ENCODE measurements at places on chromosomes 6 and 20.
A peak's percentile ranks its signal among the peaks of the same experiment; 100 is the strongest.

GRCh38 chr20:8447262-8448120, 315.4 kb downstream of the PLCB1 start:
- no peak for DNase-seq

DNA sequence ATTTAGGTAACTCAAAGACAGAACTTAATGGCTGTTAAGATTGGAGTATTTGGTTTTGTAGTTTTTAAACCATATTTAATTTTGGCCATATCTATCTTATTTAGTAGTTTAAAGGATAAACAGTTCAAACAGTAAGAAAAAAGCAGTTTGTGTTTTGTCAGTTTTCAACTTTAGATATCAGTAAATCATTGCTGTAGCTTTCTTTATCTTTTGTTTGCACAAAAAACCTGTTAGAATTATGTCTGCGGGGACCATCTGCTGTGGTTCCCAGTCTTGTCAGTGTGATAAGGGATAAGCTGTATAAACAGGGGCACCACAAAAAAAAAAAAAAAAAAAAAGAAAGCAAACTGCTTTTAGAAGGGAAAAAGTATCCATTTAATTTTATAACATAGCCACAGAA, 40.9 kb downstream of the CDKAL1 start:
- DNase-seq, result no peak

DNA sequence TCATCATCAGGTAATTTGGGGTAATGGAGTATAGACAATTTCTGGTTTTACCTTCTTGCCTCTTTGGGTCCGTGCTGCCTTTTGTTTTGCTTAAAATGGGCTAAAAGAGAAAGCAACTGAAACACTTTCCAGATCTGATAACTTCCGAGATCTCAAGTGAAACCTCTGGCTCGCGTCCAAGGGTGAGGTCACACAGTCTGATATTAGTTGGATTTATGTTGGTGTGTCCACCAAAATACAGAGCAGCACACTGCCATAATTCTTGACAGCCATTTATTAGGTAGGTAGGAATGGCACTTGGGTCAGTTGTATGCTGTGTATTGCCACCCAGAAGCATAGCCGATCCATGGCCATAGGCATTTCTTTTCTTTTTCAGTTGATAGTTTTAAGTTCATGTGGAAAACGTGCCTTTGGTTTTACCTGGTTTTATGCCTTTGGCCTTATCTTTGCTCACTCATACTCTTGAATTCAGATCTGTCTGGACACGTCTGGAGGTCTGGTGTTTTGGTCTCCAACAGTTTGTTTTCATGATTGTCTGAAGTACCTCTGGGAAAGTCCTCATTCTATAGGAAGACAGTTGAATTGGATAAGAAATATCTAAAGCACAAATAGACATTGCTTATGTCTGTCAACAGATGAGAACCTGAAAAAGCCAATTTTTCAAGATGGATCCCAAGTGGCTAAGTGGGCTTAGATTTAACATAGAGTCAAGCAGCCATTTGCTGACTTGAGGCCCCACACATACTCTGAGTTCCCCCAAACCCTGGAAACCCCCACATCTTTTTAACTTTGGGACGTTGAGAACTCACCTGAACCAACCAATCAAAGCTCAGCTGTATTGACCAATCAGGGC, 320.8 kb downstream of the SOX4 start:
- DNase-seq, result no peak

GRCh38 chr6:132962936-132963868, 148.8 kb downstream of the RPS12 start:
- DNase-seq, result peak; percentile 12

DNA sequence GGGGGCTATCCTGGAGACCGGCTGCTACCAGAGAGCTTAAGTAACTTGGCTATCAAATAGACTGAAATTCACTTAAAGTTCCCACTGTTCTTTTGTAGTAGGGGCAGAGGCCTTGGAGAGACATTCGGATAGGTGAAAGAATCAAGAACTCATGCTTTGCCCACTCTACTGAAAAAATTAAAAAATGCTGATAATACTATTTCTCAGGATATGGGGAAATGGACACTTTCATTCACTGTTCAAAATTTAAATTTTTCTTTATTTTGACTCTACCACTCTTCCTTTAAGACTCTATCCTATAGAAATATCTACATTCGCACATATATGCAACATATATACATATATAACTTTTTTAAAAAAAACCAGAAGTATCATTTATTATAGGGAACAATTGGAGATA, 117.8 kb upstream of the CHD6 start:
- no peak for DNase-seq

- no peak for DNase-seq
Observed at GRCh38 chr6:21423106-21423854, 170.3 kb upstream of the SOX4 start.

- DNase-seq, result no peak
Observed at GRCh38 chr6:14772188-14772587, 473.7 kb upstream of the JARID2 start.

- no peak for DNase-seq
Observed at GRCh38 chr6:25956226-25956625, 6.4 kb upstream of the TRIM38 start.

DNA sequence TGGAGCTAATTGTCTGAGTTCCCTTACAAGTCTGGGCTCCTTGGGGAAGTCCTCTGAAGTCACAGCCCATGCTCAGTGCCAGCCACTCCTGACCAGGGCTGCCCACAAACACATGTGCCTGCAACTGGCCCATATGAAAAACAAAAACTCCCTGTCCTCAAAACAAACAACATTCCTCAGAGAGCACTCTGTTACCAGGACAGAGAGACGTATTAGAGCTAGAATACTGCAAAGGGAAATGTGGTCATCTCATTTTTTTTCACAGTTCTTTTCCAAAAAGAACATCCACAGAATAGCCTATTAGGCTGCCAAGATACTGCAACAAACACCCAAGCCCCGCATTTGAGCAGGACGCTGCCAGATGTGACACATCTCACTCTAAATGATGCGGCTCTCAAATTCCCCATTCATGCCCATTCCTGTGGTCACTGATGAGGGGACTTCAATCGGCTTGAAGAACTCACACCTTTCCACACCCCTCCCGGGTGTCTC, 71.1 kb downstream of the SLC22A23 start:
- no peak for DNase-seq

DNA sequence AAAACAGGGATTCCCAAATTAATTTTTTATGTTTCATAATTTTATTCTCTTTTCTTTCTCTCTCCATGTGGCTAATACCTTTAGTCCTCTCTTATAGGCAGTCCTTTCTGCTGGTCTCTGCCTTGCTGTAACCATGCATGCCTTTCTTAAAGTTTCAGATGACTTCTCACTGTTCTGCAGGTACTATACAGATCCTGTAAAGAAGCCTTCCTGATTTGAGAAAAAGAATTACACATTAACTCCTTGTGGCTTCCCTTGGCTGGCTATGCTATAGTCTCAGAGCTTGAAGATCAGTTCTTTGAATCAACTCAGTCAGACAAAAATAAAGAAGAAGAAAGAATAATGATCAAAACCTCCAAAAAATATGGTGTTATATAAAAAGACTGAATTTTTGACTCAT, 7.3 kb upstream of the GPR63 start:
- no peak for DNase-seq

- DNase-seq, result no peak
Observed at GRCh38 chr20:49411221-49411925, 71.1 kb downstream of the KCNB1 start.

GRCh38 chr6:52407467-52407866, 12.7 kb upstream of the EFHC1 start:
- peak; percentile 54 for DNase-seq

DNA sequence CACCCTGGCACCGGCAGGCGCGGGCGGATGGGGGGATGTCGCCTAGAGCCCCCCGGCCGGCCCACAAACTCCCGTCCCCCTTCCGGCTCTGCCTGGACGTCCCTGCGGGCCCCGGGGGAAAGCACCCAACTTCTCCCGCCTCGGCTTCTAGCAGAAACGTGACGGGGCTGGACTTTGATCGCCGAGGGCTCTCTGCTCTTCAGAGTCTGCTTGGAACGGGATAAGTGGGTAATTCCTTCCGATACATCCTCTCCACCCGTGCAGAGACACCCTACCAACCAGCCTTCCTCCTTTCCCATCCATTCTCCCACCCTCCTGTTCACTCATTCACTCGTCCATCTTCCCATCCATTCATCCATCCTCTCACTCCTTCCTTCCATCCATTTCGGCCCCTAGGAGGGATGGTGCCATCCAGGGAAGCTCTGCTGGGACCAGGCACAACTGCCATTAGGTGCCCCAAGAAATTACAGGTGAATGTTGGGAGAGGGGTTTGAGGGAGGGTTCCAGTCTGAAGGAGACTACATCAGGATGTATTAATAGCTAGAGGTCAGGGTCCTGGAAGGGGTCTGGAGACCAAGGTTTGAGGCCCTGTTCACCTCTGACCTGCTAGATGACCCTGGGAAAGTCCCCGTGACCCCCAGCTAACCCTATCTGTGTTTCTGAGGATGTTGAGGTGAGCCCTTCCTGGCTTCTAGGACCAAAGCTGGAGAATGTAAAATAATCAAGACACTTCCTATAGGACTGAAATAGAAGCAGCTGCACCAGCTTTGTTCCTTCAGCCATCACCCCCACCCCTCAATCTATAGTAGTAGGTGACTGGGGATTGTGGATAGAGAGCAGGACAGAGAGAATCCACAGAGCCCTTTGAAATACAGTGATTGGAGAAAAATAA, 538 bp downstream of the TTLL9 start:
- DNase-seq, result no peak

DNA sequence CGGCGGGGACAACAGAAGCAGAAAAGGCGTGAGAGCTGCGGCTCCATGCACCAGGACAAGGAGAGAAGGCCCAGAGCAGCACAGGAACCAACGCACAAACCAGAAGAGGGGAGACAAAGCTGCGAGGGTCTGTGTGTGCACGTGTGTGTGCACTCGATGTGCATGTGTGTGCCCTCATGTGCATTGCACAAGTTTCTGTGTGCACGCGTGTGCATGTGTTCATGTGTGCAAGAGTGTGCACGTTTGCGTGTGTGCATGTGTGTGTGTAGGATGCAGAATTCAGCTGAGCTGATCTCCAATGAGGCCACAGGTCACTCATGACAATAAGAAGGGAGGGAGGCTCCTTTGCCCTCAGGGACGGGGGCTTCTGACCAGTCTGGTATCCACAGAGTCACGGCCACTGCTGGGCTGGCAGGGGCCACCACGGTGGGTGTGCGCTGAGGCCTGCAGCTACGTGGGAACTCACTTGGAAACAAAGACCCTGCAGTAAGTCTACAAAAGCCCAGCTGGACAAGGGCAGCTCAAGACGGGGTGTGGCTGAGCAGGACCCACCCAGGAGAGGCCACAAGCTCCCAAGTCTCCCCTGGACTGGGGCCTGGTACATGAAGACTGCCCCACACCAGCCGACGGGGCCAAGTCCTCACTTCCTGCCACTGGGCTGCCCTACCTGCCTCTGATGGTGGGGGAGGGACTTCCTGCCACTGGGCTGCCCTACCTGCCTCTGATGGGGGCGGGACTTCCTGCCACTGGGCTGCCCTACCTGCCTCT, 48.1 kb upstream of the CHRNA4 start:
- no peak for DNase-seq

GRCh38 chr20:62808211-62808865, 3.7 kb downstream of the OGFR start:
- DNase-seq, result no peak

- DNase-seq, result peak; percentile 84
Observed at GRCh38 chr6:113995634-113996033, 24.7 kb upstream of the HDAC2 start.

GRCh38 chr6:107695061-107695720, 128.9 kb downstream of the SCML4 start:
- DNase-seq, result no peak

DNA sequence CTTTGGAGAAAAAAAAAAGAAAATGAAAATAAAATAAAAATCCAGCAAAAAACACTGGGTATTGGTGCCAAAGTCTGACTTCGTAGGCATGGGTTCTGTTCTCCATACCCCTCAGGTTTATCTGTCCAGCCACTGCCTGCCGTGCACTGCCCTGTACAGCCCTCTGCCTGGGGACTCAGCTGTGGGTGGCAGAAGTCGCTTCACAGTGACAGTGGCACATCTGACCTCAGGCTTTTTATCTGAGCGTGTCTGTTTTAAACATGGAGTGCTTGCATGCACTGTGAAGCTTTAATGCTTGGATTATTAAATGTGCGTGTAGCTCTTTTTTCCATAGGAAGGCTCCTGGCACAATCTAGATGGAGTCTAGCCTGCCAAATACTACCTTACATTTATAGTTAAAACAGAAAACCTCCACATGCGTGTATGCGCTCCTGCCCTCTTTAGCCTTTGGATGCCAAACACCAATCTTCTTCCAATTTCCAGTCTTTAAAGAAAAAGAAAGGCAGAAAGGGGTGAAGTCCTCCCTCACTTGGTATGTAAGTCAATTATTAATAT, 375.5 kb downstream of the UTRN start:
- no peak for DNase-seq

- DNase-seq, result peak; percentile 32
Observed at GRCh38 chr20:21096321-21097043, 9.7 kb downstream of the LINC00237 start.

GRCh38 chr6:142839686-142840040, 105.3 kb downstream of the HIVEP2 start:
- no peak for DNase-seq

GRCh38 chr20:63183422-63184146, 32.3 kb downstream of the YTHDF1 start:
- DNase-seq, result no peak

DNA sequence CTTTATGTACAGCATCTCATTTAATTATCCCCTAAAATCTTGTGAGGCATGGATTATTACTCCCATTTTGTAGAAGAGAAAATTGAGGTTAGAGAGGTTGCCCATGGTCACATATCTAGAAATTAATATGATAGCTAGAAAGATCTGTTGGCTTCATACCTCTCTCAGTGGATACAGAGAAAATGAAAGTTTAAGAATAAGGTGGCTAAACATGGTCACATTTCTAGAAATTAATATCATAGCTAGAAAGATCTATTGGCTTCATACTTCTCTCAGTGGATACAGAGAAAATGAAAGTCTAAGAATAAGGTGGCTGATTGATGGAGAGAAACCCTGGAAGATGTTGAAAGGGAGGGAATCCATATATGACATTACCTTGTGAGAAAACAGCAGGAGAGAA, 260.7 kb upstream of the MAN1A1 start:
- no peak for DNase-seq

DNA sequence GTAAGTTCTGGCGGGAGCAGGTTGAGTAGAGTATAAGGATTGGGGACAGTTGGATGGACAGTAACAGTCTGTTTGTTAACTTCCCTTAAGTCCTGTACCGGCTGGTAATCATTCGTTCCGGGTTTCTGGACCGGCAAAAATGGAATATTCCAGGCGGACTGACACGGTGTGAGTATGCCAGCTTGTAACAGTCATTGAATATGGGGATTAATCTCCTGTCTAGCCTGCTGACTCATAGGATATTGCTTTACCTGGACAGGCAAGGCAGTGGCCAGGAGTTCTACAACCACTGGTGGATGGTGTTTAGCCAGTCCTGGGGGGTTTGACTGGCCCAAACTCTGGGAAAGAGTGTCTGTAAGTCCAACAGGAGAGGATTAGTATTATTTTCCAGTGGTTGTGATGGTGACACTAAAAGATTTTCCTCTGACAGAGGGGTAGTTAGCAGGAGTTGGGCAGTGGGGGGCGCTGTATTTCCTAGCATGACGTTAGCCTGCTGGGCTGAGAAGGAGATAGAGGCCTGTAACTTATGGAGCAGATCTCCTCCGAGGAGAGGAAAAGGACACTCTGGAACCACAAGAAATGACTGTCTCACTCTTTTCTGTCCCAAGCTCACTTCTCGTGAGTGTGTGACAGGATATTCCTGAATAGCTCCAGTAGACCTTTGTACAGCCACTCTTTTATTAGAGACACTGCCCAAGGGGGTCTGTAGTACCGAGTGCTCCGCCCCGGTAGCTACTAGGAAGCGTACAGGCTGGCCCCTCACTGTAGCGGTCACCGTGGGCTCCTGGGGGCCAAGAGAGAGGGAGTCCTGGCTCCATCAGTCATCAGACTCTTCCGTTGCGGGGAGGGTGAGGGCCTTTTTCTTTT, 152.2 kb downstream of the TRIM27 start:
- DNase-seq, result no peak

Data from NCI-H446 treated with DMSO at 0.1 percent for 48 hours (cell line).